Thyroid gland (tissue), 4 donors: ENCODE measurements at places on chromosomes 4 and X.

- no peak overlapping the region for H3K4me3 ChIP-seq
- no peaks in the 10 kb centered on the region for H3K4me1 ChIP-seq
- H3K27ac ChIP-seq: no peak overlapping the region
- H3K36me3 ChIP-seq: no peaks in the 10 kb centered on the region
These were observed 203.8 kb upstream of the WDFY3 start for GRCh38 chr4:85170241-85170640.

GRCh38 chrX:37350034-37350365 is 836 bp downstream of the PRRG1 start:
- DNase-seq: no peak
- H3K27me3 ChIP-seq: no peaks in the 10 kb centered on the region
- H3K27ac ChIP-seq: no peak overlapping the region
- H3K4me1 ChIP-seq: peaks cover 4% of the 10 kb centered on the region
- no peaks in the 10 kb centered on the region for H3K36me3 ChIP-seq
- peak overlapping the region; percentile 37 for H3K4me3 ChIP-seq

GRCh38 chrX:136322064-136322463 is 21.3 kb downstream of the ADGRG4 start:
- H3K4me3 ChIP-seq: no peak overlapping the region
- H3K27me3 ChIP-seq: no peaks in the 10 kb centered on the region
- H3K27ac ChIP-seq: no peak overlapping the region
- DNase-seq: no peak

- no peak for DNase-seq
- H3K36me3 ChIP-seq: no peaks in the 10 kb centered on the region
- no peak overlapping the region for H3K27ac ChIP-seq
- H3K27me3 ChIP-seq: no peaks in the 10 kb centered on the region
- H3K4me1 ChIP-seq: no peaks in the 10 kb centered on the region
These were observed 645.4 kb downstream of the BCOR start for GRCh38 chrX:39452401-39452800.

DNA sequence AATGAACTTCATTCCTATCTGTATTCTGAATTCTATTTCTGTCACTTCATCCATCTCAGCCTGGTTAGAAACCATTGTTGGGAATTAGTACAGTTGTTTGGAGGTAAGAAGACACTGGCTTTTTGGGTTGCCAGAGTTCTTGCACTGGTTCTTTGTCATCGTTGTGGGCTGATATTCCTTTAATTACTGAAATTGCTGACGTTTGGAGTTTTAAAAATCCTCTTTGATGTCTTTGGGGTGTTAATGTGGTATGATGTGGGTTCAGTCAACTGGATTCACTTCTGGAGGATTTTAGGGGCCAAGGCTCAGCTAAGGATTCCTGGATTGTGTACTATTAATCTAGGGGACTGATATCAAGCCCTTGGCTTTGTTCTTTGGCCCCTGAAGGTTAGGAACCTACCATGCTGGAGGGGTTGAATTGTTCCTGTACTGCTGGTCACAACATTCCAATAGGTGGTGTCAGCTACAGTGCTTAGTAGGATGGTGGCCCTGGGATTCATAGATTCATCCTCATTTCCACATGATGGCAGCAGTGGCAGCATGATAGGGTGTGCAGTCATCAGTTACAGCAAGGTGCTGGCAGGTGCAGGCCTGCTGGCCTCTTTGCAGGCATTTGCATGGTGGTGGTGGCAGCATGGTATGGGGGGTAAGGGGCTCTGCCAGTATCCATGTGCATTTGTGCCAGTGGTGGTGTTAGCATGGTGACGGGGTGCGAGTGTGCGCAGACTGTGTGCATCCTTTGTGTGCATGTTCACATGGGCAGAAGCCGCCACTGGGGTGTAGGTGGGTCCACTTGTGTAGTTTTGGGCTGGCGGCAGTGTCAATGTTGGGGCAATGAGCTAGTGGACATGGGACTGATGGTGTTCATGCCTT is 301.3 kb downstream of the TEX13C start:
- no peak overlapping the region for H3K27ac ChIP-seq
- no peak overlapping the region for H3K4me3 ChIP-seq
- DNase-seq: no peak
- H3K4me1 ChIP-seq: no peaks in the 10 kb centered on the region

- no peak overlapping the region for H3K4me3 ChIP-seq
- no peaks in the 10 kb centered on the region for H3K27me3 ChIP-seq
- peak; percentile 34 for DNase-seq
- H3K36me3 ChIP-seq: no peaks in the 10 kb centered on the region
- H3K4me1 ChIP-seq: no peaks in the 10 kb centered on the region
- no peak overlapping the region for H3K27ac ChIP-seq
These were observed 35.3 kb upstream of the WAS start for GRCh38 chrX:48648336-48648751.

- H3K36me3 ChIP-seq: no peaks in the 10 kb centered on the region
- H3K4me3 ChIP-seq: no peak overlapping the region
- H3K27me3 ChIP-seq: no peaks in the 10 kb centered on the region
These were observed 700 bp downstream of the SLC26A1 start for GRCh38 chr4:992297-993110.

- H3K4me3 ChIP-seq: no peak overlapping the region
- H3K4me1 ChIP-seq: no peaks in the 10 kb centered on the region
- H3K27ac ChIP-seq: no peak overlapping the region
- DNase-seq: no peak
- no peaks in the 10 kb centered on the region for H3K27me3 ChIP-seq
- H3K36me3 ChIP-seq: no peaks in the 10 kb centered on the region
These were observed 117.8 kb upstream of the EDA2R start for GRCh38 chrX:66756717-66757116.

DNA sequence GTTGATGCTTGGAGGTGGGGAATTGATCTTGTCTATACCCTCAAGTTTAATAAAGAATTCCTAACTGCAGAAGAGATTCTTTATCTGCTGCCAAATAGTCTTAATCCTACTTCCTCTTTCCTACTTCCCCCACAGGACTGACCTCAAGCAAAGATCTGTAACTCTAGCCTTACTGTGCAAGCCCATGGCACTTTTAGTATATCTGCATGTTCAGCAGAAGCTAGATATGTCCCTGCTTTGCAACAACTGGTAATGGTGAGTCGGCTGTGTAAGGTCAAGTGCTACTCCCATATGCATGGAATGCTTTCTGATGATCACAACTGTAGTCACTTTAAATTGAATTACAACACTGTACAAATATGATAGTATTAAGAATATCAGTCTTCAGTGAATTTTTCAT is 26.3 kb upstream of the PDS5A start:
- H3K27ac ChIP-seq: no peak overlapping the region
- no peak overlapping the region for H3K4me3 ChIP-seq
- no peaks in the 10 kb centered on the region for H3K27me3 ChIP-seq

GRCh38 chr4:17811078-17811603 is 362 bp downstream of the NCAPG start:
- H3K27ac ChIP-seq: no peak overlapping the region
- H3K27me3 ChIP-seq: no peaks in the 10 kb centered on the region
- peaks cover 26% of the 10 kb centered on the region for H3K4me1 ChIP-seq

DNA sequence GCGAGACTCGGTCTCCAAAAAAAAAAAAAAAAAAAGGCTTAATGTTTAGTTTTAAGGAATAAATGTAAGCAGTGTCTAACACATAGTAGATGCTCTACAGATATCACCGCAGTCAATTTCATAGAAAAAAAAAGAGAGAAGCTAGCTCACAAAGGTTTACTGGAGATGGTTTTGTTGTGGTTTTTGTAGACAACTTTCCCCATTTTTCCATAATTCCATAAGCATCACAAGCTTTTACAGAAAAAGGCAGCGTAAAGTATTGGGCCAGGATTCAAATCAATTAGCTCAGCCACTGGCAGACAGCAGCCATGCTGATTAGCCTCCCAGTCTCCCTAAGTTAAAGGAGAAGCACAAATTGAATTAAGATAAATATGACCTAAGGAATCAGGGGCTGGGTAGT is 1.5 kb downstream of the GRSF1 start:
- H3K27ac ChIP-seq: no peak overlapping the region
- no peaks in the 10 kb centered on the region for H3K27me3 ChIP-seq
- H3K4me1 ChIP-seq: peaks cover 12% of the 10 kb centered on the region
- no peak for DNase-seq
- H3K36me3 ChIP-seq: peaks cover 4% of the 10 kb centered on the region

DNA sequence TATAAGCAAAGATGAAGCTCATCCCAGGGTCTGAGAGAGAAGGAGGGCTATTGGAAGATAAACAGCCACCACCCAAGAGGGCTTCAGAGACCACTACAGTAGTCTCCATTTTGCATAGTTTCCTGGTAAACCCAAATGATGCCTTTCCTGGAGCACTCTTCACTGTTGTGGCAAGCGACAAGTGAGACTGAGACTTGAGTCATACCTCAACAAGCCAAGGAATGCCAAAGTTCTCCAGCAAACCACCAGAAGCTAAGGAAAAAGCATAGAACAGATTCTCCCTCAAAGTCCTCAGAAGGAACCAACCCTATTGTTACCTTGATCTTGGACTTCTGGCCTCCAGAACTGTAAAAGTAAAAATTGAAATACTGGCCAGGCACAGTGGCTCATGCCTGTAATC is 65.9 kb downstream of the LARP7 start:
- H3K36me3 ChIP-seq: no peaks in the 10 kb centered on the region
- no peaks in the 10 kb centered on the region for H3K27me3 ChIP-seq
- H3K27ac ChIP-seq: no peak overlapping the region
- no peak overlapping the region for H3K4me3 ChIP-seq
- H3K4me1 ChIP-seq: peaks cover 6% of the 10 kb centered on the region

DNA sequence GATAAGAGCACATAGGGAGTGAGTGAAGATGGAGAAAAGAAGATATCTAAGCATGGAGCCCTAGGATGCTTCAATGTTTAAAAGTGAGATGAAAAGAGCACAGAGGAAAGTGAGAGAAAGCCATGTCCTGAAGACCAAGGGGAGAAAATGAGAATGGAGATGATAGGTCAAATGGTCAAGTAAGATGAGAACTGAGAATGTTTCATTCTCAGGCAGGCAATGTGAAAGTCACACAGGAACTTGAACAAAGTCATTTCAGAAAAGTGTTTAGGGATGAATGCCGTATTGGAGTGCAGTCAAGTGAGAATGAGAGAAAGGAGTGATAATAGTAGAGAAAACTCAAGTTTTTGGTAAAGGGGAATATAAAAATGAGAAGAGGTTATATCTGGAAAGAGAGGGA is 148.7 kb upstream of the PTCHD1 start:
- H3K4me1 ChIP-seq: no peaks in the 10 kb centered on the region
- no peak overlapping the region for H3K27ac ChIP-seq
- H3K4me3 ChIP-seq: no peak overlapping the region

- no peaks in the 10 kb centered on the region for H3K36me3 ChIP-seq
- H3K27ac ChIP-seq: no peak overlapping the region
- DNase-seq: no peak
- no peak overlapping the region for H3K4me3 ChIP-seq
These were observed 109.1 kb upstream of the HUWE1 start for GRCh38 chrX:53795576-53795975.

GRCh38 chr4:5618051-5618960 is 90.1 kb downstream of the EVC2 start:
- H3K4me3 ChIP-seq: no peak overlapping the region
- H3K27me3 ChIP-seq: no peaks in the 10 kb centered on the region
- no peak for DNase-seq
- peaks cover 47% of the 10 kb centered on the region for H3K36me3 ChIP-seq
- no peaks in the 10 kb centered on the region for H3K4me1 ChIP-seq
- H3K27ac ChIP-seq: no peak overlapping the region

DNA sequence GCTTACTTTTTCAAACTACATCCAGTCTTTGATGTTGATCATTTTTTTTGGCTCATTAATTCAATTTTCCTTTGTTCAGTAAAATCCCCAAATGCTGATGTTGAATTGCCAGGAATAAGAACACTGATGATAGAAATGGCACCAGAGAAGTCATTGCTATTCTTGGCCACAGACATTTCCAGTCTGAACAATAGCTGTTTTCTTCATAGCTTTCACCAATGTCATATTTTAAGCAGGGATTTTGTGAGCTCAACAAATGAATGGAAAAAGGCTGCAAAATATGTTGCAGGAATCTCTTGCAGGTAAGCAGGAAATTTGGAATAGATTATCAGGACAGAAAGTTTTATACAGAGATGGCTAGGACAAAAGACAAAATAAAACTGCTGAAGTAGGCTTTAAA is 40.5 kb upstream of the GLRB start:
- DNase-seq: no peak
- H3K4me3 ChIP-seq: no peak overlapping the region
- no peak overlapping the region for H3K27ac ChIP-seq
- no peaks in the 10 kb centered on the region for H3K27me3 ChIP-seq
- no peaks in the 10 kb centered on the region for H3K36me3 ChIP-seq

DNA sequence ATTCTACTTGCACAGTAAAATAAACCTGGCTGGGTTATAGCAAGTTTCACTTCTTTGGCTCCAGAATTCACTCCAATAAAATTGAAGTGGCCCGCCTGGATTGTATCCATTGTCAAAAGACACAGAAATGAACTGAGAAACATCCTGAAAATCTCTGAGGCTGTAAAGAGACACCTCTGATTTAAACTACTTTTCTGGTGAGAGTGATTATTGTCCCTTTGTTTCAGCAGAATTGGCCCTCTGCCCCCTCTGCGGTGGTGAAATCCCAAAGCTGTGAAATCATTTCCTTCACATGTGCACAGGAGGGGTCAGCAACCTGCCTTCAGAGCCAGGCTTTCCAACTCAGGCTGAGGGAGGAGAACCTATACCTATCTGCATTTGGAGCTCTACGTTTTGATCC is 23.0 kb downstream of the GAB3 start:
- no peak overlapping the region for H3K4me3 ChIP-seq
- H3K27me3 ChIP-seq: no peaks in the 10 kb centered on the region
- no peaks in the 10 kb centered on the region for H3K36me3 ChIP-seq
- DNase-seq: peak; percentile 61

GRCh38 chrX:139844884-139845283 is 88.0 kb downstream of the ATP11C start:
- DNase-seq: no peak
- H3K27me3 ChIP-seq: no peaks in the 10 kb centered on the region
- no peak overlapping the region for H3K4me3 ChIP-seq
- H3K36me3 ChIP-seq: no peaks in the 10 kb centered on the region

DNA sequence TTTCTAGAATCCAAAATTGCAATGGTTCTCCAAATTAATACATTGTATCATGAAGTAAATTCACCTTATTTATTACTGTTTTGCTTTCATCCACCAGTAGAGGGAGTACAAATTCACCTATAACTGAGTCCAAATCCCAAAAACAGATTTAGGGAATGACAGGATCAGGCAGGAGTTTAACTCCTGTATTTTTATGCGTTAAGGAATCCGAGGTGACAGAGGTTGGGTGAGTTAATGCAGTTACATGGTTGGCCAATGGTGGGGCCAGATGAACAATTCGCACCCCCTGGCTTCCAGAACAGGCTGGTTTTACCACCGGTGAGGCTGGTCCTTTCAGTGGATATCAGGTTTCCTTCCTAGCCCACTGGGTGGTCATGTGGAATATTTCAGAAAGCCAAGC is 82.4 kb downstream of the MTNR1A start:
- no peaks in the 10 kb centered on the region for H3K27me3 ChIP-seq
- no peak overlapping the region for H3K4me3 ChIP-seq
- no peak overlapping the region for H3K27ac ChIP-seq
- no peaks in the 10 kb centered on the region for H3K4me1 ChIP-seq

DNA sequence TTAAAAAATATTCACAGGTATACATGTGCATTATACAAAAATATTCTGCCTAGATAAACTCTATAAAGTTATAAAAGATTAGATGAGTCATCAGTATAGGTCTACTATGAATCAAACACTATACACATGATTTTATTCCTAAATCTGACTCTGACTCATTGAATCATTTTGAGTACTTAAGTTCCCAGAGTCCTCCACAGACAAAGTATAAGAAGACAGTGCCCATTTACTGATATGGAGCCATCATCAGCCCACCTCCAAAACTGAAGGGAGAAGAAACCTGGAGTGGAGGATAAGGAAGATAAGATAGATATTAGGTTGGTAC is 28.7 kb upstream of the ANTXR2 start:
- no peaks in the 10 kb centered on the region for H3K27me3 ChIP-seq
- no peak overlapping the region for H3K27ac ChIP-seq

GRCh38 chrX:22968494-22968893 is 31.3 kb upstream of the DDX53 start:
- H3K27me3 ChIP-seq: no peaks in the 10 kb centered on the region
- no peak overlapping the region for H3K27ac ChIP-seq
- no peaks in the 10 kb centered on the region for H3K36me3 ChIP-seq
- no peak overlapping the region for H3K4me3 ChIP-seq
- DNase-seq: no peak
